Stimulated activated CD8-positive, alpha-beta memory T cell treated with anti-CD3 and anti-CD28 coated beads, Interleukin-7, amount 100 ng/mL, for 1 hour (primary cell): ENCODE measurements at places on chromosomes 13 and 19.

DNA sequence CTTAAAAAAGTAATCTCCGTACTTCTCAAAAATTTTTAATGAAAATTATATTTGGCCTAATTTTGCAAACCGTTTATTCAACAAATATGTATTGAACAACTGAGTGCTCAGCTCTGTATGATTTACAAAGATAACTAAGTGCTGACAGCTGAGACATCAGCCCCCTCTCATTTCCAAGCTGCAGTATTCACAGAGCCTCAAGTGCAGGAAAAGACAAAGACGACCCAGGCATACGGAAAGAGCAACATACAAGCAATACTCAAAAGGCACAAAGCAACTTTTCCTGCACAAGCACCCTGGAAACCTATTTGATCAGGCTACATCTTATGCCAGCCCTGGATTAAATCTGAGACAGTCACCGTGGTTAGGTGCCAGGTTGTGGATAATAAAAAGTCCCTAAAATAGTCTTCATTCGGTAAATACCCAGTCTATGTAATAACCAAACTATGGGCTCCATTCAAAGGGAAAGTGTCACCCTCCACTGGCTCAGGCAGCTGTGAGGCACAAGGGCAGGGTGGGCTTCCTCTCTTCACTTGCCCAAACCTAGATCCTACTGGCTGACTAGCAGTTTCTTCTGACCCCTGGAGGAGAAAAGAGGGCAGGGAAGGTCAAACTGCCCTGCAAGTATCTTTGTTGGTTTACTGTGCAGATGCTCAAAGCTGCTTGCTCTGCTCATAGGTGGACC, 65.5 kb downstream of the TBC1D4 start:
- DNase-seq: no peak

DNA sequence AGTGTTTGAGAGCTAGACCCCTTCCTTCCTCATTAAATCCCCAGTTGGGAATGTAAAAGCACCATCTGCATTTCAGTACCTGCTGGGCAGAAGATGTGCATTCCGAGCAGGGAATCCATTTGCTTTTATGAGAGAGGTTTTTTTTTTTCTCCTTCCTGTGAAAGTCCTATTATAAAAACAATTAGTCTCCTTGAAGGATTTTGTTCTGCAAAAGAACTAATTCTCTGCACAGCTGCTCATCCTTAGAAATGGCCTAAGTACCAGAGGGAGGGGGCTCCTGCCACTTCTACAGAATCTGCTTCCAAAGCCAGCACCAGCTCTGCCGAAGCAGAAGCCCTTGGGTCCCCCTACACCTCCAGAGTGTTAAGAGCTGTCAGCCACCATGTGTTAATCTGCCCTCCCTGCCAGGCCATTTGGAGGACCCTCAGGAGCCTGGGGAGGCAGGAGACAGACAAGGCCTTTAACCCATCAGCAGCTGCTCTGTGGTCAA, 36.4 kb upstream of the SERPINE3 start:
- no peak for DNase-seq

- no peak for DNase-seq
These were observed 64.1 kb downstream of the ERCC5 start for GRCh38 chr13:102909971-102910370.

- DNase-seq: no peak
These were observed 15.9 kb downstream of the EPN1 start for GRCh38 chr19:55690769-55691545.

GRCh38 chr19:13024126-13024950, 29.1 kb downstream of the NFIX start:
- DNase-seq: no peak

DNA sequence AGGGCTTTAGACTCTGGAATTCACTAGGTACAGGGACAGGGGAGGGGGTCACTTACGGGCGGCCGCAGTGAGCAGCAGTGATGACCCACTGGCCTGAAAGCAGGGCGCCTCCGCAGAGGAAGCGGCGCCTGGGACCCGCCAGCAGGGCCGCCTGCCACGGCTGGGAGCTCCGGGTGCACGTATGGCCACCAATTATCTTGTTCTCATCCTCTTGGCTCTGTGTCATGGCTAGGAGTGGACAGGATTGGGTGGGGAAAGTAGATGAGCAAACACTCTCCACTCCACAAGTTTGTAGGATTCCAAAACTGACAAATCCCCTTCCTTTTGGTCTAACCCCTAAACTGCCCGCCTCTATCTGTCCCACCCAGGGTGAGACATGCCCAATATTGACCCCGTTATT, 1.2 kb downstream of the KLK14 start:
- no peak for DNase-seq

GRCh38 chr19:37217480-37217774, 587 bp upstream of the ZNF383 start:
- no peak for DNase-seq
